ENCODE measurements at places on chromosomes 3 and 15.

DNA sequence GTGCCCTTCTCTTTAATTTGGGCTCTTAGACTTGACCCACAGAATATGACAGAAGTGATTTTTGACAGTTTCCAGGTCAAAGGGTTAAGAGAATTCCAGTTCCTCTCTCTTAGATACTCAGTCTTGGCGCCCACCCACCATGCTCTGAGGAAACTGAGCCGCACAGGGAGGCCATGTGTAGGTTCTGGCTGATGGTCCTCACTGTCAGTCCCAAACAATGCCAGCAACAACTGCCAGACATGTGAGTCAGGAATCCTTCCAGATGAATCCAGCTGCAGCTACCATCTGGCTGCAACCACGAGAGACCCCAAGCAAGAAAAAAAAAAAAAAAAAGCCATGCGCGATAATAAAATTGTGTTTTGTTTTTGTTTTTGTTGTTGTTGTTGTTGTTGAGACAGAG lies 326.6 kb downstream of the MAGI1 start:
- DNase-seq, result no peak

GRCh38 chr3:50430191-50430590 lies 70.9 kb upstream of the TMEM115 start:
- DNase-seq, result no peak

GRCh38 chr3:139527265-139527664 lies 12.3 kb downstream of the RBP1 start:
- no peak for DNase-seq

- no peak for DNase-seq
These were observed 401.5 kb upstream of the PROK2 start for GRCh38 chr3:72186400-72186855.

DNA sequence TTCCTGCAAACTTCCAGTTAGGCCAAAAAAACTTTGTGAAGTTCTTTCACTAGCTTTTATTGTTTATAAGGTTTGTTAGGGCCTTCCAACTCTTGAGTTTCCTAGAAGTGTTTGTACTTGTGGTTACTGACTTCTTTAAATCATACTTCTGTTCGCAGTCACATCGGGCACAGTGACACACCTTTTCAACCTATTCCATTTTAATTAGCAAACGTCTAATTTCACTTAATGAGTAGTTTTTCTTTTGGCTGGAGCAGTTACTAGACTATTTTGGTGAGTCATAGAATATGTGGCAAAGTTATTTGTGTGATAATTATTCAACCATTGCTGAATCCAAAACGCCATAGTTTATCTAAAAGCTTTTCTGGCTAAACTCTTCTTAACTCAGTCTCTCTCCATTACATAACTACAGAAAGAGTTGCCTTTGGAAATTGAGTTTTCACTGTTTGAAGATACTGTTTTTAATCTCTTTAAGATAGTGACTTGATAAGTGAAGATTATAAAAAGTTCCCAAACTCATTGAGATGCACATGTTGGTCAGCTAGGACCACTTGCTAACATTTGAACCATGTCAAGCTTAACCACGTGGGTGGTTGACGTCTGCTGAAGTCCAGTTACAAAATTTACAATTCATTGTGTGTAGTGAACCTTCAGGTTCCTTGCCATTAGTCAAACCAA lies 21.5 kb downstream of the CNOT10 start:
- no peak for DNase-seq

- DNase-seq, result no peak
These were observed 25.5 kb upstream of the KLF13 start for GRCh38 chr15:31300981-31301672.

DNA sequence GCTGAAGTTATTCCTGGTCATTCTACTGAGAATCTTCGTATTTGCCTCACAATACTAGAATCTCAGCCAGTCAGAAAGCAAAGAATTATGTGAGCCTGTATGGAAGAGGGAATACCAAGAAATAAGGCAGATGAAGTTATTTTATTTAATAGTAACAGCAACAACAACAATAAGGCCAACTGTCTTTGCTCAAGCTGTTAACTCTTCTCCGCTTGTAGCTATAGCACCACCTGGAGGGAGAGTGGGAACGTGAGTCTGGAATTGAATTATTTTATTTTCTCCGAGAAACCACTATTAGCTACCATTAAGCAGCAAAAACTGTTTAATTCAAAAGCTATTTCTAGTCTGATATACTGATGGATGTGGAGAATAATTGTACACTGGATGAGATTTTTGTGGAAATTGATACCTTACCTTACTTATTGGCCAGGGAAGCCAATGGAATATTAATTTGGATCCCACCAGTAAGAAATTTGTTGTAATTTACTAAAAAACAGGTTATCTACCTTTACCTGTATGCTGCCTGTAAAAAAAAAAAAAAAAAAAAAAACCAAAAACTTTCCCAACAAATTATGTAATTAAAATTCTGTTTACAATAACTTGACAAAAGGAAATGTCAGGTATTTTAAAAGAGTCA lies 50.1 kb downstream of the CALML4 start:
- no peak for DNase-seq

- no peak for DNase-seq
These were observed 87.7 kb downstream of the REC114 start for GRCh38 chr15:73530649-73531048.

DNA sequence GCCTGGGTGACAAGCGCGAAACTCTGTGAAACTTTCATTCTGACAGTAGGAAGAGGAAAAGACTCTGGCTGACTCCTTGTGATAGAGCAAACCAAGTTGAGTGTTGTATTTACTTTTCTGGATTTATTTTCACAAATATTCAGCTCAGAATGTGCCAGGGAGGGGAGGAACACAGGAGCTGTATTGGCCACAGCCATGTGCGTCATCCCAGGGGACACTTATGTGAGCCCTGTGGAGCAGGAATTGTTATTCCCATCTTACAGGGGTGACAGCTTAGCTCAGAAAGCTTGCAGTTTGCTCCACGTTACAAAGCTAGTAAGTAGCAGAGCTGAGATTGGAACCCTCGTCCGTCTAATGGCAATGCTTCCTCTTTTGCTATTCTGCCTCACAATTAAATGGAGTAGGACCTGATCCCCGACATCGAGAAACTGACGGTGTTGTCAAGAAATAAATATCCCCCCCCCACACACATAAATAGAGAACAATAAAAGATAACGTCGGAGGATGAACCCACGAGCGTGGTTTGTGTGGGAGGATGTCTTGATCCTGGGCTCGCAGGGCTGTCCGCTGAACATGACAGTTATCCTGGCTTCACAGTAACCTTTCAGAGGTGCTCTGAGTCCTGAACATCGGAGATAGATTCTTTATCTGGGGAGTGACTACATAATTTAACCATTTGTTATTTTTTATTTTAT lies 151.6 kb upstream of the CTDSPL start:
- no peak for DNase-seq

DNA sequence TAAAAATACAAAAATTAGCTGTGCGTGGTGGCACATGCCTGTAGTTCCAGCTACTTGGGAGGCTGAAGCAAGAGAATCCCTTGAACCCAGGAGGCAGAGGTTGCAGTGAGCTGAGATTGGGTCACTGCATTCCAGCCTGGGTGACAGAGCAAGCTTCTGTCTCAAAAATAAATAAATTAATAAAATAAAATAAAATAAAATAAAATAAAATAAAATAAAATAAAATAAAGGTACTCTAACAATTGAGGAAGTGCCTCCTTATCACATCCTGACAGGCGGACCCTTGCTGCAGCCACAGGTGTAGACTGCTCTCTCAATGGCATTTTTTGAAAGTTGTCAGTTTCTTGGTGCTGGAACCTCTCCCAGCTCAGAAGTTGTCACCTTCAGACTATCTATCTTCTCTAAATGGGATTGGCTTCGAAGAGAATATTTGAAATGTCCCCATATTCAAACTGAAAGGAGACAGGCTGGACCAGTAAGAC lies 304.1 kb downstream of the RORA start:
- no peak for DNase-seq

DNA sequence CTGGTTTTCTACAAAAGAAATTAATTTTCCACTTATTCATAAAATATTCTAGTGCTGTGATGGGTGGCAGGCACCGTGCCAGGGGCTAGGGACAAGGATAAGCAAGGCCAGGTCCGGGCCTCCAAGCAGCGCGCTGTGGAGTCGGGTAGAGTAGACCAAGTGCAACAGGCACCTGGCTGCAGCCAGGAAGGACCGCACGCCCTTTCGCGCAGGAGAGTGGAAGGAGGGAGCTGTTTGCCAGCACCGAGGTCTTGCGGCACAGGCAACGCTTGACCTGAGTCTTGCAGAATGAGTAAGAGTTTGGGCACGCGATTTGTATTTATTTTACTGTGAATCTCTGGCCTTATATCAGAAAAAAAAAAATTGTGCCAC lies at the start of gene CASR:
Gene CASR, plus strand, starts transcription at position 148 of the 372 bp plus-strand sequence. CDS start 70,522 bp downstream, outside the sequence.
- DNase-seq, result no peak

DNA sequence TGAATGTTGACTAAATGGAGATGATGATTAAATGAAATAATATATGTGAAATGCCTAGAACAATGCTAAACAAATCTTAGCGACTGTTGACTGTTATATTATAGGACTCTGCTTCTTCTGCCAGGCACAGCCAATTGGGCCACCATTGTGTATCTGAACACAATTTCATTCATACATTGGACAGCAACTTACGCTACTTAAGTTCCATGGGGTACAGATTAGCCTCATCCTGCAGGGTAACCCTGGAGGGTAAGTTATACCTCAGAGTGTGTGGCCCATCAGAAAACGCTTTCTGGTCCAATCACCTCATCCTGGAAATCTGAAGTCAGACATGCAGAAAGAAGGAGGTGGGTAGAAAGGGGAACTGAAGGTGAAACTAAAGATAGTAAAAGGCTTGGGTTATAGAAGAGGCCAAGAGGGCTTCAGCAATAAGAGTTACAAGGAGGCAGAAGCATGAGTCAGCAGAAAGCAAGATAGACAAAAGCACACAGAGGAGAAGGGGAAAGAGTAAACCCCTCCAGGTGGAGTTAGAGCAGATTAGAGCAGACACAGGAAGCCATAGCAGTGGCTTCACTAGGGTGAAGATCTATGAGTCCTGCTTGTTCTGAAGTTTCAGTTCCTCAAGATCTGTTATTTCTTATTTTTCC lies 119.3 kb upstream of the SLC24A5 start:
- DNase-seq, result no peak

DNA sequence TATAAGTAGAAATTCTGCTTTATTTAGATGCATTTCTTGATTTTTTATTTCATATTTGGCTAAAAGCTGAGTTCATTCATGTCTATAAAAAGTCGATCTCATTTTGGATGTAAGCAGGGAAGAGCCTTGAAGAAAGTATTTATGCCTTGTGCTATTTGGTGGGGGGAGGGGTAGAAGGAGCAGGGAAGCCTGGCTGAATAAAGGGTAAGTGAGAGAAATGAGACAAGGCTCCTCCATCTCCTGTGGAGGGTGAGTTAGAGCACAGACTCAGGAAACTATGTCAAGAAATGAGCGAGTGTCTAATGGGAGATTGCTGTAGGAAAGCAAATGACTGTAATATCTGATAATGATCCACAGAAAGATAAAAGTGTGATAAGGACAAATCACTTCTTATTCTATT lies 121.8 kb upstream of the ATP11B start:
- DNase-seq, result no peak
